ENCODE measurements at places on chromosomes 2 and 18.

GRCh38 chr2:27653397-27653796, 10.0 kb downstream of the SUPT7L start:
- no peak for DNase-seq

GRCh38 chr2:177772529-177772928, 300.0 kb downstream of the PDE11A start:
- DNase-seq, result peak; percentile 85

DNA sequence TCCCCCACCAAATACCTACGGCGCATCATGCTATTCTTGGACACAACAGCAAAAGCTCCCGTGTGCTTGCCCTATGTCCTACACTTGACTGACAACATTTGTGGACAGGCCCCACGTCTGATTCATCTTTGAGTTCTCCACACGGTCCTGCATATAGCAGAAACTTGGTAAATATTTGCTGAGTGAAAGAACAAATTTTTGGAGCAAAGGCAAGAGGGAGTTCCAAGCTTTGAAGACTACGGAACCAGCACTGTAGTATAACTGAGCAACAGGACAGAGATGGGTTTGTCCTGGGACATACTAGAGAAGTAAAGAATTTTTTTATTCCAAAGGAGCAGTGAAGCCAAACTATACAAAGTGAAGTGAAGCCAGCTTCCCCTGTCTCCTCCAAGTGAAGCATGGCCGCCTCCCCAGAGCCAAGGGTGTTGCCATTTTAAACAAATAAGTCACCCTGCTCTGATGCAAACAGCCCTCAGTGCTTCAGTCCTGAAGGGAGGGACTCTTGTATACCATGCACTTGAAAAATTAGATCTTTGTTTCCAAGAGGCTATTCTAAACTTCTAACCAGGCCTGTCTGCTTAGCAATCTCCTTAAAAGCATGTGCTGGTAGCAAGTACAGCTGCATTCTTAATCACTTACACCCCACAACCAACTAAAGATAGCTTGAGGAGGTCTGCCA, 35.9 kb downstream of the SPRED2 start:
- DNase-seq, result no peak

DNA sequence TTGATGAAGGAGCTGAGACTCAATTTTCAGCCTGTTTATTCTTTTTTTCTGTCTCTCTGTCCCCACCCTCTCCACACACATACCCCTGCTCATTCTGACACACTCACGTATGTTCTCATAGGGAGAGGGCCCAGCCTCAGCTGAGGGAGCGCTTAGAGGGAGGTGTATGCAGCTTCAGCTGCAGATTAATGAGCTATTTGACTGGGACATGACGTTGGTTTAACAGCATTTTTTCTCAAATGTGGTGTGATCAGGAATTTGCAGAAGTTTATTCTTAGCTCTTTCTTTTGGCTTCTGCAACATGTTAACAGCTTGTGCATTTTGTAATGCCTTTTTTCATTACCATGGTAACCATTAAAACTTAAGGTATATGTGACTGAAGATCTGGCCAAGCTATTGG, 1547.1 kb upstream of the PIK3C3 start:
- no peak for DNase-seq

- no peak for DNase-seq
These were observed 111.7 kb upstream of the SCN1A start for GRCh38 chr2:166239548-166239947.

DNA sequence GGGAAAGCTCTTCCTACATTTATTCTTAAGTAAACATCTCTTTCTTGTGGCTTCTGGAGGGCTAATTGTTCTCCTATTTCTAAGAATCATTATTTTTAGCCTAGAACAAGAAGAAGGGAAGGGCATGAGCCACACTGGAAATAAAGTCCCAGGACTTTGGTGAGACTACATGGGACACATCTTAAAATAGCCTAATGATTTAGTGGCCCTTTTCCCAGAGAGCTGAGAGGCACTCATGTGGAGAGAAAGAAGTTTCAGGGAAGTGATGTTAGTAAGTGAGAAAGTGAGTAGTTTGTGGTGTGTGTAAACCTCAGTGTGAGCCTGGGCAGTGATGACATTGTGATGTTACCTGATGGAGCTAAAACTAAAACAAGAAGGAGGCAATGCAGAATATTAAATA, 14.6 kb downstream of the ITGA4 start:
- no peak for DNase-seq

- no peak for DNase-seq
These were observed 439.8 kb downstream of the TNS1 start for GRCh38 chr2:217562871-217563480.

DNA sequence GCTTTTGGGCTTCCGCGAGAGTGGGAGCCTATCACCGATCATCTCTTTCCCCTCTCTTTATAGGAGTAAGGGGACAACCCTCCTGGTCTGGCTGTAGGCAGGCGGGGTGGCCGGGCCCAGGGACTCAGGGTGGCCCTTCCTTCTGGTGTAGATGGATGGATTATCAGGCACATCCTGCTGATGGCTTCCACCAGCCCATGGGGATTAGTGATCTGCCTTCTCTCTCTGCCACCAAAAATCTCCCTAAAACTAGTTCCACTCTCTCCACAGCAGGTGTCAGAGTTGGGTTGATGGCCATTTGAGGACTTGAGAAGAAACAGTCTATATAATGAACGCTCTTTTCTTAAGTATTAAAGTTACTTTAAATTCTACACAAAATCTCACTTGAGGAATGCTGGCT, 37.4 kb downstream of the NCK2 start:
- DNase-seq, result peak; percentile 50

DNA sequence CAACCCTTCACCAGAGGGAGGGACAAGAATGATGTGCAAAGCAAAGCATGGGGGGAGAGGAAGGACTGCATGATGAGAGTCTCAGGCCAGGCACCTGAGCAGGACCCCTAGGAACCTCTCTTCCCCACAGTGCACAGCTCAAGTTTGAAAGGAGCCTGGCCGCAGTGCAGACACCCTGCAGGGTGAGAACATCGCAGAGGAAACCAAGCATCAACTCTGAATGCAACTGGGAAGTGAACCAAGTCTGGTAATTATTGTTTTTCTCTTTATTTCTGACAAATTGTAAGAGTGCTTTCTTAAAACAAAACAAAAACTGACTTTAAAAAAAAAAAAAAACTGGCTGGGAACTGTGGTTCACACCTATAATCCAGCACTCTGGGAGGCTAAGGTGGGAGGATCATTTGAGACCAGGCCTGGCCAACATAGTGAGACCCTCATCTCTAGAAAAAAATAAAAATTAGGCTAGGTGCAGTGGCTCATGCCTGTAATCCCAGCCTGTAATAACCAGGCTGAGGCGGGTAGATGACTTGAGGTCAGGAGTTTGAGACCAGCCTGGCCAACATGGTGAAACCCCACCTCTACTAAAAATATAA, 15.3 kb downstream of the NPC1 start:
- DNase-seq, result no peak

DNA sequence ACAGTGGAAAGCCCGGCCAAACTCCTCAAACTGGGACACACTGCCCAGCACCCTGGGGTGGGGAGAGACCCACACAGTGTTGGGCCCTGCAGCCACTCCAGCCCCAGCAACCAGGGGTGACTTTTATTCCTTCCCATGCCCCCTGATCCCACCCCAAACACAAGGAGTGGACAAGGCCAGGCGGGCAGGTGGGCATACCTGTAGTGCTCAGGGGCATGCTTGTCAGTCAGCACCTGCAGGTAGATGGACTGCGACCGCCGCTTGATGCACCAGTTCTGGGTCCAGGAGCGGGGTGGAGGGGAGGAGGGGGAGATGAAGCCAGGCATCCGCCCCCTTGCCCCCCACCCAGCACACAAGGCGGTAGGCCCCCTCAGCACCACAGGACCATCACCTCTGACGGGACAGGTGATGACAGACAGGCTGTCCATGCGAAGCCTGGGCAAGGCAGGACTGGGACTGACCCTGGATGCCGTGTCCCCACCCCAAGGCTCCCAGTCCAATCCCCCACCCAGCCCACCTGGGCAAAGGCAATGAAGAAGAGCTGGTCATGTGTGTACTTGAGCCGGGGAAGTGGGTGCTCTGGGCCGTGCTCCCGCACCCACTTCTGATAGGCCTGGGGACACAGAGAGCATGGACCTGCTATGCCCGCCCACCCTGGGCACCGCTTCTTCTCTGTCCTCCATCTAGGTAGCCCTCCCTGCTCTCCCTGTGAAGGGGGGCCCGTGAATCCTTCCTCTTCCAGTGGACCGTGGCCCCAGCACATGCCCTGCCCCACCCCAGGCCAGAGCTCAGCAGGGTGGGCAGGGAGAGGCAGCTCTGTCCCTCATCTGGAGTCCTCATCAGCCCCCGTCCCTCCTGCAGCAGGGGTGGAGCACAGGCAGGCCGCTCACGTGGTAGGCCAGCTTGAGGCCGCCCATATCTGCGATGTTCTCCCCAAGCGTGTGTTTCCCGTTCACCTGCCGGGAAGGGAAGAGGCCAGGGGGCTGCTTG, 7.1 kb downstream of the ECEL1 start:
- DNase-seq, result no peak
